ENCODE measurements at places on chromosomes 2 and 18. TPM values are rescaled to one million over a fixed set of nuclear protein-coding genes. Genes with fewer than 3 reads are reported as not detected.

DNA sequence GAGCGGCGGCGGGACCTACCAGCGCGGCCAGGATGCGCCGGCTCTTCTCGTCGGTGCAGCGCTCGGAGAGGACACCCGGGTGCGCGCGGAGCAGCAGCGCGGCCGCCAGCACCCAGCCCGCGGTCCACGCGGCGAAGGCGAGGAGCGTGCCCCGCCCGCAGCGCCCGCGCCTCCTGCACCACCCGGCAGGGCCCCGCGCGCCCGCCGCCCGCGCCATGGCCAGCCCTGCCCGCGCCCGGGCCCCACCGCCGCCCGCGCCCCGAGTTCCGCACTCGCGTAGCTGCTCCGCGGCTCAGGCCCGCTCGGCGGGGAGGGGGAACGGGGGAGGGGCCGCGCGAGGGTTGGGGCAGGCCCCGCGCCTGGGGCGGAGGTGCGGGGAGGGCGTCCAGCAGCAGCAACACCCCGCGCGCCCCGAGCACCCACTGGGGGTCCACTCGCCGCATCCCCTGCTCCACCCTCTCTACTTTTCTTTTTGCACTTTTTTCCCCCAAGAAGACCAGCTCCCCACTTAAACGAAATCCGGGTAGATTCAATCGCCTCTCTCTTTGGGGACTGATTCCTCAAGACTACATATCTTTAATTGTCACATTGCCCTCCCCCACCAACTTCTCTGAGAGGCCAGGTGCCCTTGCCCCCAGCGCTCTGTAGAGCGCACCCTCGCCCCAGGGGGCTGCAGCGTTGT lies at the start of gene DIPK1C:
Gene DIPK1C (minus strand): TSS at position 266 of the 682 bp plus-strand sequence. CDS start 49 bp downstream, at position 217.
- DNase-seq: no peak
- no peak within 1 kb of the TSS for H3K27ac ChIP-seq
- no peaks in the 10 kb centered on the region for H3K36me3 ChIP-seq

- H3K4me1 ChIP-seq: no peaks in the 10 kb centered on the region
- no peak overlapping the region for H3K4me3 ChIP-seq
- H3K27me3 ChIP-seq: no peaks in the 10 kb centered on the region
- no peak for DNase-seq
- H3K27ac ChIP-seq: no peak overlapping the region
Observed at GRCh38 chr2:100887039-100887578, 67.2 kb downstream of the NPAS2 start.

DNAH6 gene
- not detected for polyA plus RNA-seq

DNA sequence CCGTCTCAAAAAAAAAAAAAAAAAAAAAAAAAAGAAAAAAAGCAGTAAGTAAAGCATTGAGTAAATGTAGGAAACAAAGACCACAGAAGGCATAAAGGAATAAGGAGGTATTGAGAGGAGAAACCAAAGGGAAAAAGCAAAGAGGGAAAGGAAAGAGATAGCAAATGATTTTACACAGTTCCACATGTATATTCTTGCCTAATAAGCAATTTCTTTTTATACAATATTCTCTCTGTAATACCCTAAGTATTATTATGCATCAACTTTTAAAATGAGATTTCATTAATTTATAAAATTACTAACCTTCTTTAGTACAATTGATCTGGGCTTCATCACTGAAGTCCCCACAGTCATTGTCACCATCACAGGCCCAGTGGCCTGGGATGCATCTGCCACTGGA lies 1180.9 kb downstream of the LRP1B start:
- H3K4me3 ChIP-seq: no peak overlapping the region
- no peaks in the 10 kb centered on the region for H3K36me3 ChIP-seq
- no peaks in the 10 kb centered on the region for H3K27me3 ChIP-seq
- H3K27ac ChIP-seq: no peak overlapping the region
- DNase-seq: no peak

SANBR gene
- 1.9 TPM for polyA plus RNA-seq

GRCh38 chr2:20614201-20615067 lies 36.5 kb downstream of the HS1BP3 start:
- peaks cover 23% of the 10 kb centered on the region for H3K4me1 ChIP-seq
- DNase-seq: no peak
- no peaks in the 10 kb centered on the region for H3K27me3 ChIP-seq
- peaks cover 8% of the 10 kb centered on the region for H3K36me3 ChIP-seq
- no peak overlapping the region for H3K4me3 ChIP-seq

GREB1 gene
- polyA plus RNA-seq: not detected

DNA sequence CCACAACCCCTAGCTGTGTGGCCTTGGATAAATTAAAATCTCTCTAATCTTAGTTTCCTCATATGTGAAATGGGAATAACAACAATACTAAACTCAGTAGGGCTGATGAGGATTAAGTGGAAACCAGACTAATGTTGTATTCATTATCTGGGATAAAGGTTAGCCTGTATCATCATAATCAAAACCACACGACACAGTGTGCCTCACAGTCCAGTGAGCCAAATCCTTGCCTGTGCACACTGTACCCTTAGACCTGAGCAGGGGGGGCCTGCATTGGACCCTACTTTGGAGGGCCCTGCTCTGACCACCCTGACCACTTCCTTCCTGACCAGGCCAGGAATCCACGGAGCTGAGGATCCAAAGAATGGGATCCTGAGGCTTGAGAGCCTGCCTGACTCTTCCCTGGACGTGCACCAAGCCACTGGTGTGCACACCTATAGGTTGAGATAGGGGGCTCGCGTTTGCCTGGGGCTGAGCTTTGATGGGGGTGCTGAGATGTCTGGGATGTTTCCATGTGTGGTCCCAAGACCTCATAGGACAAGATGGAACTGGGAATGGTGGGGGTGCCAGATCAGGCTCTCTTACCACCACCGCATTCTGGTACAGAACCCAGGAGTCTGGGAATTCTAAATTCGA lies 69.7 kb downstream of the TGOLN2 start:
- DNase-seq: no peak
- H3K27me3 ChIP-seq: no peaks in the 10 kb centered on the region
- no peaks in the 10 kb centered on the region for H3K36me3 ChIP-seq
- H3K4me3 ChIP-seq: no peak overlapping the region
- no peak overlapping the region for H3K27ac ChIP-seq

GRCh38 chr18:60047556-60047955 lies 147.8 kb downstream of the PMAIP1 start:
- no peaks in the 10 kb centered on the region for H3K4me1 ChIP-seq
- DNase-seq: no peak
- H3K36me3 ChIP-seq: no peaks in the 10 kb centered on the region

DNA sequence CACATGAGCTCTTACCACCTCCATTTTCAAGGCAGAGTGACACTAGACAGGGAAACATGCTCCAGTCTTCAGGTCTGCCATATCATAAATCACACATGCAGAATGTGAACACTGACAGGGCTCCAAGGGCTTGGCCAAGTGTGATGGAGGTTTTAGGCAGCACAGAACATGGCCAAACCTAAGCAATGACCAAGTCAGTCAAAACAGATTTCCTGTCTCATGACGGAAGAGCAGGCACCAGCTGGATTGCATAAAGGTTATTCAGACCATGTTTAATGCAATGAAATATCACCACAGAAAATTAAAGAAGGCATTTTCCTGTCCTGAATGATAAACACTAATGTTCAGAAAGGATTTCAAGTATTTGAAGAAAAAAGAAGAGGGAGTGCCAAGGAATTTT lies 72.5 kb downstream of the SUMO1 start:
- no peak for DNase-seq
- no peak overlapping the region for H3K4me3 ChIP-seq
- no peaks in the 10 kb centered on the region for H3K36me3 ChIP-seq
- H3K27ac ChIP-seq: no peak overlapping the region

IL1R2 gene
- polyA plus RNA-seq: 3.0 TPM

GRCh38 chr18:71237641-71238040 lies 948.8 kb downstream of the SOCS6 start:
- no peak for DNase-seq
- H3K27me3 ChIP-seq: no peaks in the 10 kb centered on the region
- no peak overlapping the region for H3K4me3 ChIP-seq
- H3K36me3 ChIP-seq: no peaks in the 10 kb centered on the region
- H3K27ac ChIP-seq: no peak overlapping the region

IL36RN gene
- not detected for polyA plus RNA-seq

DNA sequence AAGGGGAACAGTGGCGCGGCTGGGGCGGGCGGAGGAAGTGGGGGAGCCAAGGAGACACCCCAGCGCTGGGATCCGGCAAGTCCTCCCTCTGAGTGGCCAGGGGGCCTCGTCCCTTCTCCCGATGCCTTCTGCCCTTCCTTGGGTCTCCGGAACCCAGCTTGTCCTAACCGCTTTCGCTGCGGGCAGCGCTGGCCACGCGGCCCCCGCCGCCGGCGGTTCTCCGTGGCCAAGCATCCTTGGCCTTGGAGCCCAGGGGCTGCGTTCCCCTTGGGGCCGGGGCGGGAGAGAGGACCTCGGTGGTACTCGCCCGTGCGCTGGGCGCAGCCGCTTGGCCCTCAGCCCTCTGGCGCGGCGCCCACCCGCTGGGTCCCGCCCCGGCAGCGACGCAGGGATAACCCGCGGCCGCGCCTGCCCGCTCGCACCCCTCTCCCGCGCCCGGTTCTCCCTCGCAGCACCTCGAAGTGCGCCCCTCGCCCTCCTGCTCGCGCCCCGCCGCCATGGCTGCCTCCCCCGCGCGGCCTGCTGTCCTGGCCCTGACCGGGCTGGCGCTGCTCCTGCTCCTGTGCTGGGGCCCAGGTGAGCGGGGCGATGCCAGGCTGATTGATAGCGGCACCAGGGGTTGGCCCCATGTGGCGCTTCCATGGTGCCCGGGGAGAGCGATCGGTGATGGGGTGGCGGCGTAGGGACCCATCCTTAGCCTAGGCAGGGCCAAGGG lies 128.7 kb downstream of the UXS1 start:
- DNase-seq: no peak
- H3K27me3 ChIP-seq: peaks cover 23% of the 10 kb centered on the region
- peaks cover 9% of the 10 kb centered on the region for H3K4me1 ChIP-seq
- H3K4me3 ChIP-seq: no peak overlapping the region
- H3K27ac ChIP-seq: no peak overlapping the region
- H3K36me3 ChIP-seq: no peaks in the 10 kb centered on the region

RTP5 gene
- 0.03 TPM for polyA plus RNA-seq
